ENCODE measurements at places on chromosomes 16 and 17. TPM values are rescaled to one million over a fixed set of nuclear protein-coding genes. Genes with fewer than 3 reads are reported as not detected.

PPL gene
- total RNA-seq, result 36.8 TPM

TVP23C gene
- total RNA-seq, result 61.1 TPM

SDR42E2 gene
- 0.09 TPM for total RNA-seq

TEX14 gene
- total RNA-seq, result 0.20 TPM

KRTAP16-1 gene
- not detected for total RNA-seq

MT1F gene
- total RNA-seq, result 0.66 TPM

C17orf58 gene
- 6.5 TPM for total RNA-seq

CBLN1 gene
- not detected for total RNA-seq

RAC3 gene
- total RNA-seq, result 33.6 TPM

CD79B gene
- total RNA-seq, result not detected

ZNF469 gene
- 27.9 TPM for total RNA-seq

TMEM220 gene
- 5.7 TPM for total RNA-seq

SLC26A11 gene
- total RNA-seq, result 36.3 TPM

EPOP gene
- 3.7 TPM for total RNA-seq

KRTAP4-1 gene
- not detected for total RNA-seq

EXOC3L1 gene
- not detected for total RNA-seq

KLHL10 gene
- total RNA-seq, result not detected

KRT15 gene
- 8.5 TPM for total RNA-seq

TRAPPC2L gene
- total RNA-seq, result 96.3 TPM

MAPT gene
- 3.1 TPM for total RNA-seq

SMURF2 gene
- total RNA-seq, result 41.2 TPM

CCDC102A gene
- 31.3 TPM for total RNA-seq

NEK8 gene
- 5.9 TPM for total RNA-seq

GAS2L2 gene
- 0.11 TPM for total RNA-seq

WNT3 gene
- 66.4 TPM for total RNA-seq

PTX4 gene
- not detected for total RNA-seq

ABAT gene
- 20.7 TPM for total RNA-seq

MSLN gene
- total RNA-seq, result 5.7 TPM

MKS1 gene
- total RNA-seq, result 35.8 TPM

SPN gene
- total RNA-seq, result 0.38 TPM

RASL10B gene
- 20.5 TPM for total RNA-seq

TAT gene
- total RNA-seq, result 0.07 TPM

DNASE1L2 gene
- 1.4 TPM for total RNA-seq

BCAR1 gene
- 95.9 TPM for total RNA-seq

KRTAP9-2 gene
- total RNA-seq, result not detected

NT5M gene
- total RNA-seq, result 7.1 TPM

TMEM238L gene
- total RNA-seq, result not detected

TMEM204 gene
- 6.6 TPM for total RNA-seq

CEMP1 gene
- 1.1 TPM for total RNA-seq

ACSM2A gene
- total RNA-seq, result not detected

All from mesothelial cell of epicardium (in vitro differentiated cells).